Activated T-cell treated with anti-CD3 and anti-CD28 coated beads, Interleukin-2, amount 50 U/mL, for 24 hours (primary cell): ENCODE measurements at places on chromosomes 1 and 21.

GRCh38 chr1:77961392-77961791 lies 17.5 kb downstream of the FUBP1 start:
- H3K4me1 ChIP-seq = peaks cover 53% of the 10 kb centered on the region
- peaks cover 94% of the 10 kb centered on the region for H3K36me3 ChIP-seq
- DNase-seq = no peak
- H3K27ac ChIP-seq = peak overlapping the region; percentile 91
- H3K4me3 ChIP-seq = no peak overlapping the region

- H3K36me3 ChIP-seq = no peaks in the 10 kb centered on the region
- no peak for DNase-seq
- peaks cover 38% of the 10 kb centered on the region for H3K27me3 ChIP-seq
- H3K4me3 ChIP-seq = no peak overlapping the region
- no peak overlapping the region for H3K27ac ChIP-seq
Measured at GRCh38 chr21:41605178-41605933, 97.4 kb upstream of the TMPRSS2 start.

DNA sequence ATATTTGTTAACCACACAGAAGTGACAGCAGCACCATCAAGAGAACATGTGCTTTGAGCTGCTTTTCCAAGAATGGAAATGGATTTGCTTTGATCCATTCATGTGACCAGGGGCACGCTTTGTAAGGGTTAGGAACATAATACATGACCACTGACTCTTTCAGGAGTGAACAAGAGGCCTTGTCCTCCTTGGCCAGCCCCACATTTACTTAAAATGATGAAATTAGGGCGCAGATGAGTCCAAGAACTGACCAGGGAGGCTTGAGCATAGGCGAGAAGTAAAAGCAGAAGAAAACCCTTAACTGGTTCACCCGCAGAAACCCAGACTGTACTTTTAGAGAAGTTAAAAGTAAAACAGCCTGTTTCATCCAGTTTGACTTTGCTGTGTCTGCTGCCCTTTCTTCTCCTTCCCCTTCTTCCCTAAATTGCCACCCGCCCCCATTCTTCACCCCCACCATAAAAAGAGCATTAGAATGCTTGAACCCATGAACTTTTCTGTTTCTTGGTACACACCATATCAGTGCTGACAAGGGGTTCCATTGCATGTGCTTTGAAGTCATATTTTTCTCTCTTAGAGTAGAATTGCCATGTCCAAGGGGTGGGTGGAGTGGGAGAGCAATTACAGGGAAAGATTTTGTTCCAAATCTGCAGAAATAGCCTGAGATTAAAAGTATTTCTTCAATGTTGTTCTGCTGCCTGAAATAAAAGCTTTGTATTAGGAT lies 2.6 kb upstream of the GLUL start:
- no peak overlapping the region for H3K4me3 ChIP-seq
- H3K27ac ChIP-seq = no peak overlapping the region
- H3K4me1 ChIP-seq = peaks cover 25% of the 10 kb centered on the region
- no peak for DNase-seq

GRCh38 chr1:56525489-56526041 lies 53.8 kb downstream of the PLPP3 start:
- H3K4me3 ChIP-seq = no peak overlapping the region
- DNase-seq = no peak
- peaks cover 4% of the 10 kb centered on the region for H3K4me1 ChIP-seq
- H3K27ac ChIP-seq = no peak overlapping the region
- H3K36me3 ChIP-seq = no peaks in the 10 kb centered on the region

- H3K36me3 ChIP-seq = peaks cover 87% of the 10 kb centered on the region
- H3K4me3 ChIP-seq = peak overlapping the region; percentile 45
- H3K27me3 ChIP-seq = no peaks in the 10 kb centered on the region
Measured at GRCh38 chr1:43704838-43705237, 2.5 kb upstream of the ST3GAL3 start.

DNA sequence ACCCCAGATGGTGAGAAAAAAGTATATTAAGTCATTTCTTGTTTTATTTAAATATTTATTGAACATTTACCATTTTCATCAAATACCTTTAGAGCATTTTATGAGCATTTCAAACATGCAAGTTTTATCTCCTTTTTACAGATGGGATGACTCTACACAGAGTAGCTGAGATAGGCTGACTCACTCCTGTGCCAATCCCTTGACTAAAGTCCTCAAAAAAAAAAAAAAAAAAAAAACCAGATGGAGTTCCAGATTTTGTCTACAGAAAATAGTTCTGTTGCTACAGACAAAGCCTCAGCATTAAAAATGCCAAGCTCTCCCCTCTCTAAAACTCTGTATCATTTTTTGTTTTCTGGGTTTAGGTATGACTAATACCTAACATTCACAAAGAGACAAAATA lies 303.0 kb upstream of the PLD5 start:
- H3K4me3 ChIP-seq = no peak overlapping the region
- DNase-seq = no peak
- no peaks in the 10 kb centered on the region for H3K27me3 ChIP-seq

DNA sequence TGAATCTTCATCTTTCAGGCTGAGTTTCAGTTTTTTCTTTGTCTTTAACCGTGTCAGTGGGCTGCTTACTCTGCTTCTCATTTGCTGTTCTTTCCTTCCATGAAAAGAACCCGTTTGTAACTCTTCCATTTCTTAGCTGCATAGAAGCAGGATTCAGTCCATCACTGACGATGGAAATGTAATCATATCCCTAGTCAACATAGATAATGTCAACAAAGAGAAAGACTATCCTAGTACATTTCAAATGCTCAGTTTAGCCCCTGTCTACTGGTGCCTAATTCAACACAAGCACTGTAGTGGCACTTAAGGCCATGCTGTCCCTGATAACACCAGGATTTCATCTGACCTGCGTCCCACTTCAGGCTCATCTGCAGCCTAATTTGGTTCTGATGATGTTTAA lies 376 bp downstream of the GBP1 start:
- no peaks in the 10 kb centered on the region for H3K27me3 ChIP-seq
- peaks cover 48% of the 10 kb centered on the region for H3K36me3 ChIP-seq
- H3K4me1 ChIP-seq = peaks cover 73% of the 10 kb centered on the region

GRCh38 chr1:119697598-119697997 lies 14.1 kb upstream of the PHGDH start:
- no peak for DNase-seq
- H3K36me3 ChIP-seq = no peaks in the 10 kb centered on the region
- H3K4me1 ChIP-seq = no peaks in the 10 kb centered on the region
- H3K4me3 ChIP-seq = no peak overlapping the region
- H3K27ac ChIP-seq = no peak overlapping the region

- H3K4me3 ChIP-seq = no peak overlapping the region
- no peaks in the 10 kb centered on the region for H3K36me3 ChIP-seq
- no peaks in the 10 kb centered on the region for H3K4me1 ChIP-seq
- DNase-seq = no peak
Measured at GRCh38 chr1:90201467-90202358, 206.8 kb downstream of the ZNF326 start.

DNA sequence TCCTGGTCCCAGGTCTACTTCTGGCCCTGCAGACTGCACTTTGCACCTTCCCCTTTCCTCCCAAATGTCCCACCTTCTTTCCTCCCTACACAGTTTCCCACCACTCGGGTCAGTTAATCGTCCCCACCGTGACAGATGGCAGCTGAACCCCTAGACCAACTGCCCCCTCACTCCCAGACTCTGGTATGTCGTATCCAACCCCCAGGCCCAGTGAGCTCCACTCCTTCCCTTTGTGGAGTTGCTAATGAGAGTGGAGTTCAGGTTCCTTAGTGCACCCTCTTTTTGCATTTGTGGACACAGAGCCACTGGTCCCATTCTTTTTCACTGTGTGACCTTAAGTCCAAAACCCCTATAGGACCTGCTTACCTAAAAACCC lies 1.8 kb downstream of the MAN1C1 start:
- peak overlapping the region; percentile 78 for H3K27ac ChIP-seq
- H3K27me3 ChIP-seq = peaks cover 17% of the 10 kb centered on the region
- no peaks in the 10 kb centered on the region for H3K36me3 ChIP-seq
- H3K4me1 ChIP-seq = peaks cover 74% of the 10 kb centered on the region

GRCh38 chr1:4219826-4220225 lies 319.8 kb upstream of the C1orf174 start:
- DNase-seq = no peak
- H3K27me3 ChIP-seq = peaks cover 30% of the 10 kb centered on the region
- no peaks in the 10 kb centered on the region for H3K36me3 ChIP-seq

DNA sequence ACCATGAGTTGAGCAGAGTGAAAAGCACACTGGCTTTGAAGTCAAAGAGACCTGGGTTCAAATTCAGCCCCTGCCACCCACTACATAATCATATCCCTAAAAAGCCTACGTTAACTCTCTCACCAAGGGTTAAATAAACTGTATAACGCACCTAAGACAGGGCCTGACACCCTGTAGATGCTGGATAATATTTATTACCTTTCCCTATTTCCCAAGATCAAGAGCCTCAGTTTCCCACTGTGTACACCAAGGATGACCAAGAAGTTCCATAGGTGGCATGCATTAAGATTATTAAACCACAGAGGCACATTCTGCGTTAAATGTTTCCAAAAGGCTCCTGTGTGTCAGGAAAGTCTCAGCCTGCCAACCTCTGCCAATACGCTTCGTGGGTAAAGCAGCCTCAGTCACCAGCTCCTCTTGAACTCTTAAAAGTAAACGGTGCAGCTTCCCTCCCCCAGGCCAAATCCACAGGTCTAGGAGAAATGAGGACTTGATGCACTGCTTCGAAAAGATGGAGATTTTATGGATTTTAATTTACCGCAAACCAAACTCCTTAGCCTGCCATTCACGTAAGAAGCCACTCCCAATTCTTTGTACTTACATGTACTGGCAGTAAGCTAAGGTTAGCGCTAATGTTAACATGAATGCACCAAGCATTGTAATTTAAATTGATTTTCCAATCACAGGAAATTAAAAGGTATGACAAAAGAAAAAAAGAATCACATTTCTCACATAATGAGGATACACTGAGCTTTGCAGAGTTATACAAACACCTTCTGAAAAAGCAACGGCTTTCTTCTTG lies 2.6 kb downstream of the USP24 start:
- no peaks in the 10 kb centered on the region for H3K27me3 ChIP-seq
- no peak for DNase-seq
- H3K4me1 ChIP-seq = peaks cover 73% of the 10 kb centered on the region
- peak overlapping the region; percentile 90 for H3K4me3 ChIP-seq

GRCh38 chr1:5238351-5239130 lies 584.1 kb downstream of the AJAP1 start:
- DNase-seq = no peak
- H3K36me3 ChIP-seq = no peaks in the 10 kb centered on the region
- H3K27me3 ChIP-seq = peaks cover 10% of the 10 kb centered on the region
- H3K4me3 ChIP-seq = no peak overlapping the region
- no peak overlapping the region for H3K27ac ChIP-seq
- H3K4me1 ChIP-seq = no peaks in the 10 kb centered on the region

DNA sequence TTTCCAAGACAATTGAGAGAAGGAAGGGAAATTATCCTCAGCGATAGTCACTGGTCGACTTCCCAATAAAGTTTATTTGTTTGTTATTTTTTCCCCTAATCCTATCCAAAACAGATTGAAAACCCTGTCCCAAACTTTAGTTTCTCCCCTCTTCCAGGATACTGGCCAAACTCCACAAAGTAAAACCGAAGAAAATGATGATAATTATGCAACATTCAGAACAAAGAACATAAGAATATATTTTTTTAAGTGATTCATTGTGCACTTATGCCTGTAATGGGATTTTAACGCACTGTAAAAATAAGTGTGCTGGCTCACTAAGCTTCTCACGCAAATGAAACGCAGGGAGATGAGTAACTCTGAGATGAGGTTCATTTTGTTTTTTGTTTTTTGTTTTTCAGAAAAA lies 6.0 kb downstream of the GLIS1 start:
- no peak for DNase-seq
- peaks cover 47% of the 10 kb centered on the region for H3K27me3 ChIP-seq
- H3K4me1 ChIP-seq = peaks cover 2% of the 10 kb centered on the region
- no peak overlapping the region for H3K4me3 ChIP-seq
- H3K36me3 ChIP-seq = no peaks in the 10 kb centered on the region

GRCh38 chr1:231639819-231640218 lies 13.2 kb downstream of the DISC1 start:
- H3K27ac ChIP-seq = no peak overlapping the region
- H3K4me1 ChIP-seq = peaks cover 42% of the 10 kb centered on the region
- H3K36me3 ChIP-seq = no peaks in the 10 kb centered on the region

- H3K36me3 ChIP-seq = peaks cover 76% of the 10 kb centered on the region
- peaks cover 23% of the 10 kb centered on the region for H3K4me1 ChIP-seq
- DNase-seq = no peak
- H3K27ac ChIP-seq = no peak overlapping the region
- H3K4me3 ChIP-seq = no peak overlapping the region
- no peaks in the 10 kb centered on the region for H3K27me3 ChIP-seq
Measured at GRCh38 chr1:46194641-46195193, 3.5 kb downstream of the POMGNT1 start.

GRCh38 chr1:5304702-5305101 lies 650.3 kb downstream of the AJAP1 start:
- H3K27me3 ChIP-seq = no peaks in the 10 kb centered on the region
- peaks cover 2% of the 10 kb centered on the region for H3K4me1 ChIP-seq
- H3K36me3 ChIP-seq = no peaks in the 10 kb centered on the region
- H3K27ac ChIP-seq = no peak overlapping the region

DNA sequence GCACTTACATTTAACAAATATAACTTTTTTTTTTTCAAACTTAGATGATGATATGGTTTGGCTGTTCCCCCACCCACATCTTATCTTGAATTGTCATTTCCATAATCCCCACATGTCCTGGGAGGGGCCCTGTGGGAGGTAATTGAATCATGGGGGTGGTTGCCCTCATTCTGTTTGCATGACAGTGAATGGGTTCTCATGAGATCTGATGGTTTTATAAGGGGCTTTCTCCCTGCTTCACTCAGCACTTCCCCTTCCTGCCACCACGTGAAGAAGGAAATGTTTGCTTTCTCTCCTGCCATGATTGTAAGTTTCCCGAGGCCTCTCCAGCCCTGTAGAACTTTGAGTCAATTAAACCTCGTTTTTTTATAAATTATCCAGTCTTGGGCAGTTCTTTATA lies 432.6 kb downstream of the AMY1C start:
- H3K27ac ChIP-seq = no peak overlapping the region
- H3K27me3 ChIP-seq = no peaks in the 10 kb centered on the region
- H3K4me3 ChIP-seq = no peak overlapping the region

- DNase-seq = no peak
- H3K27ac ChIP-seq = peak overlapping the region; percentile 47
- no peaks in the 10 kb centered on the region for H3K27me3 ChIP-seq
Measured at GRCh38 chr1:53280496-53280895, 42.2 kb upstream of the MAGOH start.

DNA sequence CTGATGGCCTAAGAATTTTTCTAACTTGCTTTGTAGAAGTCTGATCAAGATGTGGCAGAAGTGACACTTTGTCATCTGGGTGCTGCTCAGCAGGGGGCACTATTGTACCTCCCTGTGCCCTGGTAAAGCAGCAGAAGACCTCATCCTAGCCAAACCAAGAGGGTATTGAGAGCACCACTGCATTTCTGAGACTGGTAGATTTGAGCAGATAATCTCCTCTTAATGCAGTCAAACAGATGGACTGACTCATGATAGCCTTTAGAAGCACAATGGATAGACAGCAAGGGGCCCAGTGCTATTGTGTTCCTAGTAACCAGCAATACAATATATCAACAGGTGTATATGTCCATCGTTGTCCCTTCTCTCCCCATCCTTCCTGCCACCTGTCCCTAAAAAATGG lies 5.7 kb downstream of the TPM3 start:
- H3K4me1 ChIP-seq = peaks cover 17% of the 10 kb centered on the region
- peaks cover 22% of the 10 kb centered on the region for H3K36me3 ChIP-seq
- DNase-seq = peak; percentile 77
- H3K27ac ChIP-seq = no peak overlapping the region
- H3K27me3 ChIP-seq = no peaks in the 10 kb centered on the region
